NCI-H1417 treated with DMSO at 0.1 percent for 48 hours (cell line): ENCODE measurements at places on chromosomes 5 and 9.

GRCh38 chr5:111691508-111691907 is 65.5 kb downstream of the NREP start:
- DNase-seq: no peak

DNA sequence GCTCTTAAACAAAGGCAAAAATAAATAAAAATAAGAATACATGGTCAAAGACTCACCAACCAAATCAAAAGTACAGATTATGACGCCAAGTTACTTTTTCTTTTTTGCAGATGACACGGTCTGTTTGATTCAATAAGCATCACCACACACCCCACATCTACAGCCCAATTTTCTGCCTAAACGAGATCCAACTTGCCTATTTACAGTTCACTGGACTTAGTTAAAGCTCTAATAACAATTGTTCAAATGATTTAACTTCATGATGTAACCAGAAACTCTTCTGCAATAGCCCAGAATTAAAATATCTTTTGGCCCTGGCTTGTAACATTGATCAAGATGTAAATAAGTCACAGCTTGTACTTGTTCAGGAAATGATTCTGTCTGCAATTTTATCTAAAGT is 590.3 kb upstream of the C9orf72 start:
- no peak for DNase-seq

DNA sequence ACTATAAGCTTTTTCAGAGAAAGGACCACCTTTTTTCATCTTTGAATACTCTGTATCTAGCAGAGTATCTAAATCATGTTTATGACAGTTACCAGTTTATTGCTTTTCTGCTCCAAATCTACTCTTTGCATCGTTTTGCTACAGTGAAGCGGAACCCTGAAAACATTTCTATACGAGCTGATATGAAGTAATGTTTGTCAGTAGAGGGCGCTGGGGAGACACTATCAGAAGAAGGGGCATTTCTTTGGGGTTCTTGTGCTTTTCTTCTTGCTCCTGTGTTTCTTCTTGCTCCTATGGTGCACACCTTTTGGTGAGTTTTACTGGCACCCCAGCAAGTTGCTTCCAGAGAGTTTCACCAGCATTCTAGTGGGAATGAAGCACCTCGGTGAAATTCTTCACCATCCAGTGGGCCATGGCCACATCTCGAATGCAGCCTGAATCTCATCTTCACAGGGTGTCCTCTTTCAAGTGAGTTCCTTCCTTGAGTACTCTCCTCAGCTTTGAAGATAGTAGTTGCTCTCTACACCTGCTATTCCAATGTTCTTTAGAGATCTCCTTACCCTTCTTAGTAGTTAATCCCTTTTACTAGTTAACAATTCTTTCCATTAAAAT is 98.4 kb downstream of the FGF1 start:
- no peak for DNase-seq

DNA sequence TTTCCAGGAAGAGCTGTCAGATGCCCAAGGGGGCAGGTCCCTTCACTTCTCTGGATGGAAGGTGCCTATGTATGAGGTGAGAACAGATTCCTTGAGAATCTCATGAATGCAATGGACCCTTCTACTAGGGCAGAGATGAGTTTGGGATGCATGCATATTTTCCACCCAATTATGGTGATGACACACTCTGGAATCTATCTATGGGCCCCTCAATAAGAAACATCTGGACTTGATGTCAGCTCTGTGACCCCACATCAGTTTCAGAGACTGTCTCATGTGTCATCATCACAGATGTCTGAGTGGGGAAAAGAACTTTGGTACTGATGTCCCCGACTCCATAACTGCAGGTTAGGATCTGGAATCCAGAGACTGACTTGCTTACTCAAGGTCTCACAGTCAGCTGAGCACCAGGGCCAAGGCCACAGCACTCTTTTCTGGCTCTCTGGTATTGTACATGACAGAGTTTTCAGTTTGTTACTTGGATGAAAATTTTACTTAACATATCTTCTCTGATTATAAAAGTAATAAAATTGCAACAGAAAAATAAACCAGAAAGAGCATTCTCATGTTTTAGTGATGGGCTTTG is 177.0 kb downstream of the DCP2 start:
- DNase-seq: no peak

- no peak for DNase-seq
These were observed 2393.0 kb upstream of the C9orf72 start for GRCh38 chr9:29966247-29966646.

DNA sequence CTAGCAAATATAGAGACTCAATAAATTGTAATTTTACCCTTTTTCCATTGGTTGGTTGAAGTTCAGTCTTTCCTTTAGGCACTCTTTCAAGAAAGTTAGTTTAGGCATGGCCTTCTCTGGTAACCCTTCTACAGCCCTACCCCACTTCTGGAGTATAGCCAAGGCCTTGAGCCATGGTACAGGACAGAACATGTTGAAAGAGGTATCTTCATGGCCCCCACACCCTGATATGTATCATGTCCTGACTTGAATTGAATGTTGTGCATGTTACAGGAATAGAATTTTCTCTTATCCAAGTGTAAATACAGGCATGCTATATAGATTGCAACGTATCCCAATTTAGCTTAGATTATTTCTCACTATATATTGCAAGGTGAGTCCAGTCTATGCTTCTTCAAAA is 175.6 kb downstream of the CD180 start:
- no peak for DNase-seq

GRCh38 chr5:119312403-119312802 is 43.4 kb upstream of the TNFAIP8 start:
- no peak for DNase-seq

DNA sequence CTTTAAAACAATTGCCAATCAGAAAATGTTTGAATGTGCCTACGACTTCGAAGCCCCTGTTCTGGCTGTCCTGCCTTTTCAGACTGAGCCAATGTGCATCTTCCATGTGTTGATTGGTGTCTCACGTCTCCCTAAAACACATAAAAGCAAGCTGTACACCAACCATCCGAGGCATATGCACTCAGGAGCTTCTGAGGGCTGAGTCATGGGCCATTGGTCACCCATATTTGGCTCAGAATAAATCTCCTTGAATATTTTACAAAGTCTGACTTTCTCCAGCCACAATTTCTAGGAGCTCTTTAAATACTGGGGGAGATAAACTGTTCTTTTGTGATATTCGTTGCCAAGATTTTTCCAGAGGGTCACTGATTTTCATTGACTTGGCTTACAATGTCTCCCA is 53.9 kb downstream of the C9orf57 start:
- DNase-seq: no peak

- DNase-seq: no peak
These were observed 36.4 kb downstream of the GGTA1 start for GRCh38 chr9:121463026-121463807.

DNA sequence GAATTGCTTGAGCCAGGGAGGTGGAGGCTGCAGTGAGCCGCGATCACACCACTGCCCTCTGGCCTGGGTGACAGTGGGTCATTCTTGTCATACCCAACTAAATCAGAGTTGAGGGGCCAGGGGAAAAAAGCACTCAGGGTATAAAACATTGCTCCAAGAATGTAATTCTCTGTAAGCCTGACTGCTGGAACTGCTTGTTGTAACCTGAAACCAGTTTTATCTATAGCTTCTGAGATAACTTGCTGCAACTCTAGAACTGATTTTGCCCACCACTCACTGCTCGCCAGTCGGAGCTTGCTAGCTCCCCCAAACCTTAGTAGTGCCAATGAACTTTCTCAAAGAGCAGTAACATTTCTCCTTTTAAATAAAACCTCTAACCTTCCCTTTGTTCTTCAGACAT is 9.6 kb upstream of the MSH3 start:
- no peak for DNase-seq

DNA sequence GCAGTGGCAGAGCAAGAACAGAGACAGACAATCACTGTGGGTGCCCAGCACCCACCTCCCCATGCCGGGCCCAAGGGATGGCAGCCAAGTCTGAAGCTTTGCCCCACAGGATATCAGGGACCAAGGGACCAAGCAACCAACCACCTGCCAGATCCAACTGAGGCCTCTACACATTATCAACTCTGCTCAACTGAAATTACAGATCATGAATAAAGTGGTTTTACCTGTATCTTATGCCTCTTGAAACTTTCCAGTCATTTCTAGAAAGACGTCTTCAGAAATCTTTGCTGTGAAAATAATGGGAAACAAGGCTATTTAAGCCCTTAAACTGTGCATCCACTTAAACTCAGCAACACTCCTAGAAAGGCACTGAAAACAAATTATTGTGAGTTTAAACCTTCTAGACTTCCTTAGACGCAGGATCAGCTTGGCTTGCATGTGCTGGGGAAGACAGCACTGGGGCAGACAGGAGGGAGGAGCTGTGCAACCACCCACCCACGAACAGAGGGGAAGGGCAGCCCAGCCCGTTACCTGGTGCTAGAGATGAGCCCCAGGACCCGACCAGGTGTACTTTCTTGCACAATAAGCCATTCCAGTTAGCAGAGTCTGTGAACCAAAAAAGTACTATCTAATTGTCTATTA is 80.0 kb downstream of the SEMA4D start:
- DNase-seq: no peak

DNA sequence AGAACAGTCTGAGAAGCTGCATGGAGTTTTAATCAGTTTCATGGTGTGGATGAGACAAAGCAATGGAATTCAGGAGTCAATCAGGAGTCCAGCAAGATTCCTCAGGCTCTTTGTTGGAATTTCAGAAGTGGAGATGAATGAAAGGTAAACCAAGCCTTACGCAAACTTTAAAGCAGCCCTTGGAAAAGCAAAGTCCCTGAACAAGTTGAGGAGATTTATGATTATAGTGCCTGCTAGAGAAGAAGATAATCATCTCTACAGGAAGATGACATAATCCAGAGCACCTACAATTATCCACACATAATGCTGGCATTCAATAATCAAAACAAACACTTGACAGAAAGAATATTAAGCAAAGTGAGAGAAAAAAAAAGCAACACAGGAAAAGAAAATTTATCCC is 1380.1 kb upstream of the NUDT12 start:
- DNase-seq: no peak

DNA sequence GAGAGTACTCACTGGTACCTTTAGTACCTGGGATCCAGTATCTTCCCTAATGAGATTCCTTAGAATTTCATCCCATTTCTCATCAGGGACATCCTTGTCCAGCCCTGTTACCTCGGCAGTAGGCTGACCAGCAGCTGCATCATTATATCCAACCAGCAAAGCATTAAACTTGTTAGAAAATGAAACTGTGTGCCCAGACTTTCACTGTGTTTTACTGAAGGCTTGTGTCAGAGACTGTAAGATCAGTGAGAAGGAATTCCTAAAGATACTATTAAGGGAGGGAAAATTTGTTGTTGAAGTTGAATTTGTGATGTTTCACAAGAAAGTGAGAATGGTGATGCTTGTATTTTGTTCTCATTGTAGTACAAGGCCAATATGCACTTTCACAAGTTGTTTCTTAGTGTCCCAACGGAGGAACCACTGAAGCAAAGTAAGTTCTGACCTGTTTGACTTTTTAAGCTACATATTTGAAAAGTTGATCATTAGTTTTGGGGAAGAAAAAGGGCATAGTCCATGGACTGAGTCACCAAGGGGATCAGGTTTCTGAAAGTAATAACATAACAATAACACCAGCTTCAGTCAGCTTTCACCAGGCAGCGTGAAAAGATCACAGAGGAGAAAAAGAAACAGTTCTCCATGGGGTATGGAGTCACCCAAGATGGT is 48.8 kb downstream of the GRAMD2B start:
- DNase-seq: no peak

- DNase-seq: no peak
These were observed 53.6 kb upstream of the SLC1A3 start for GRCh38 chr5:36552651-36553393.

DNA sequence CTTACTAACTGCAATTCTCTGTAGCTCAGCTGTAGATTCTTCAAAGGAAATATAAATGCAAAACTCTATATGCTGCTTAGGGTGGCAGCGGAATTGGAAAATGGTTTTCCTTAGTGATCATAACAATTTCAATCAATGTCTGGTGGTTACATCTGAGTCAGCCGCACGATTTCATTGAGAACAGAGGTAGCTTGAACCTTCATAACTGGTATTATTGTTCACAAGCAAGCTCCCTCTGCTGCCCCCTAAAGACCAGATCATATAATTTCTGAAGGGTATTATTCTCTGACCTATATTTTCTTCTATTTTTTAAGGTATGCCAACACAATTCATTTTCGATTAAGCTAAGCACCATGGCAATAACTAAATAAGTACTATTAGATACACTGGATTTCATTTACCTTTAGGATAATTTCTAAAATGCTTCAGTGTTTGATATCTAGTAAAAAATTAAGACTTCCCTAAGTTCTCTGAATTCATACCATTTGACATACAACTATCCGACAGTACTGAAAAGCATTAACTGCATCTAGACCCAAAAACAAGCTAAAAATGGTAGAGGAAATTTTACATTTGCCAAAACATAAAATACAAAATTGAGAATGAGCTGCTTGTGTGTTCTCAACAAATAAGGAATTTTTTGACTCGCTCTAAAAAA is 181.1 kb upstream of the SPEF2 start:
- DNase-seq: peak; percentile 31

DNA sequence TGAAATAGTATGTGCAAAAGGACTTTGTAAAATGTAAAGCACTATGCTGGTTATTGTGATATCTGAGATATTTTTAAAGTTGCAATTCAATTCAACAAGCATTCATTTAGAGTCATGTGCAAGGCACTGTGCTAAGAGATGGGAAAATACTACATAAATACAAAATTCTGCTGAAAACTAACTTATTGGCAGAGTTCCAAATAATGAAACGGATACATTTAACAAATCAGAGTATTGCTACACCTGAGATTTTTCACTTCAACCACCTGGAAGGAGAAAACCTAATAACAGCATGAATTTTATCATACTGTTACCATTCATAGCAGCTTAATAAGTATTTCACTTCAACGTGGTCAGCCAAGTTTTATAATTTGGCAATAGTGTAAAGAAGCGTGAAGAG is 6.1 kb upstream of the CTNNAL1 start:
- no peak for DNase-seq

DNA sequence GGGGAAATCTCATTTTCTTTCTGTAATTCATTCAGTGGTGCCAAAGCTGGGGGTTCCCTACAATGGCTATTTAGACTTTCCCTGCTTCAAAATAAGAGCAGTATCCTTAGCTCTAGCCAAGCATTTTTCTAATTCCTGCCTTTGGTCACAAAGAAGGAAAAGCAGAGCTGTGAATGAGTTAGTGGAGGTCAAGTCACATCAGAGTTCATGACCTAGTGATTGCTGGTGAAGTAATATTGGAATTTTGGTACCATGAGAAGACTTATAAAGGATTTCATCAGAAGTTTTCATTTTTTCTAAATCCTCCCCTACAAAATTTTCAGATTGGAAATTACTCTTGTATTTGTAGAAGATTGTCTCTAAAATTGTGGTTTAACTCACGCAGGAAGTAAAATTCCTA is 28.0 kb downstream of the DNAJC21 start:
- no peak for DNase-seq

GRCh38 chr9:136921307-136921706 is 23.2 kb downstream of the FBXW5 start:
- DNase-seq: no peak
